ENCODE measurements at places on chromosomes 13 and 19. TPM values are rescaled to one million over a fixed set of nuclear protein-coding genes. Genes with fewer than 3 reads are reported as not detected.

The RDH8 gene
- not detected for total RNA-seq

The ASF1B gene
- total RNA-seq, result 1.4 TPM

The RNF113B gene
- total RNA-seq, result not detected

The SERTAD1 gene
- 47.7 TPM for total RNA-seq

The ADAT3 gene
- 1.3 TPM for total RNA-seq

The ONECUT3 gene
- total RNA-seq, result not detected

The SYCN gene
- total RNA-seq, result not detected

The MCEMP1 gene
- total RNA-seq, result not detected
